ENCODE measurements at places on chromosomes 2 and 18.

- DNase-seq, result no peak
These were observed 61.8 kb downstream of the SEMA4F start for GRCh38 chr2:74715880-74716279.

DNA sequence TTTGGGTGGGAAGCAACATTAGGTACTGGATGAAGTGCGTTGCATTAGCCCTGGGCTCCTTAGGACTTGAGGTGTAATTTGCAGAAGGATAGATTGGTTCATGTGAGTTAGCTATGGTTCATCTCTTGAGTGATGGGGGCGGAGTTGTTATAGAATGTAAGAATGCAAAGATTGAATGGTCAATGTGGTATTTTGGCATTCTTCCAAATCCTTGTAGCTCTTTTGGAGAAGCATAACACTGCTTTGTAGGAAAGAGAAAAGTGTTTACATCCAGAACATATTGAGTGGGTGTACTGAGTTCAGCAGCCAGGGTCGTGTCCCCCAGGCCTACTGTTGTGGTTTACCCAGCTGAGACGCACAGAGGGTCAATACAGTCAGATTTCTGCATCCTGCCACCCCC lies 173.5 kb downstream of the FMNL2 start:
- DNase-seq, result no peak

DNA sequence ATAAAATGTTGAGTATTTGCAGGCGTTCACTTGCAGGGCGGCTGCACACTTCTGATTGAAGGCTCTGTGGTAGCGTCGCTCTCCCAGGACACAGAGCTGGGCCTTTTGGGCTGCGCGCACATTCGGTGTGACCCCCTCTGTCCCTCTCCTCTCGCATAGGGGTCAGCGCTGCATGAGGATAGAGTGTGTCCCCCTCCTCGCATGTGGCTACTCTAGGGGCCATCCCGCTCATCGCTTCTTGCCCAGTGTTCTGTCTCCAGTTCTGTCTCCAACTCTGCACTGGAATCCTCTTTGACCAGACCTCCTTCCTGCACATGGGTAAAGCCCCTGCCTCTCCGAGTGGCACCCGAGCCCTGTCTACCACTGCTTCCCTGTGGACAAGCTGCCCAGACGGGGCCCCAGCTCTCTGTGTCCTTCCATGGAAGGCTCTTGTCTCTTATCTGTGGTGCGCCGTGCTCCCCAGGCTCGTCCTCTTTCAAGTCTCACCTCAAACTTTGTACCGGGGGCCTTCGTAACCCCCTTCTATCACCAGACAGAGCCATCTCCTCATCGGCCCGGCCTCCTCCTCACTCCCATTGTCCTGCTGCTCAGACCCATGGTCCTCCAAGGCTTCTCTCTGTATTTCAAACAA lies 278.0 kb upstream of the HDAC4 start:
- no peak for DNase-seq

DNA sequence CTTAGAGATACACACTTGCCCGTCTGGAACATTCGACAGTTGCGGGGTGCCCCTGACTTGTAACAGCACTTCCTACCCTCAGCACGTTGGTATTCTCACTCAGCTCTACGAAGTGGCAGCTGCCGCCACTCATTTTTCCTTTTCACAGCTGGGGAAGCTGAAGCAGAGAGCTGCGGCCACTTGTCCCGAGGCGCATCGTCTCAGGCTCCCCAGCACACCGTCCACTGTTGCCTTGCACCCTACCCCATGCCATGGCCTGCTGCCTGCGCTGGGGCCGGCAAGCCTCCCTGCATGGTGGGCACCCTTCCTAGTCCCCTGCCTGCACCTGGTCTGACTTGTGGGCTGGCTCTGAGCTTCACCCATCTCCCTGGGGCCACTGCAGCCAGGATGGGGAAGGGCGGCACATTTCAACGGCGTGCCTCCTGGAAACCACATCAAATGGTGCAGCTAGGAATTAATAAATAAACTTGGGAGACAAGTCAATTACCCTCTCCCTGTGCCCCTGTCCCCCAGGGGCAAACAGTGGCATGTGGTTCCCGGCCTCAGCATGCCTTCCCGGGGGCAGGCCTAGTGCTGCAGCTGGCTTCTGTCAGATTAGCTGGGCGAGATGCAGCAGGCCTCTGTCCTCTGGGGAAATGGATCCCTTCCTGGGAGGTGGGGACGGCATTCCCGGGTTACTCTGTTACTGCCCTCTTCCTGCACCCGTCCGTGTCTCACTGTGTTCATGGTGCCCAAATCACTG lies 64.7 kb upstream of the HAAO start:
- DNase-seq, result no peak

- no peak for DNase-seq
These were observed 37.0 kb downstream of the KLHL14 start for GRCh38 chr18:32735781-32736180.

DNA sequence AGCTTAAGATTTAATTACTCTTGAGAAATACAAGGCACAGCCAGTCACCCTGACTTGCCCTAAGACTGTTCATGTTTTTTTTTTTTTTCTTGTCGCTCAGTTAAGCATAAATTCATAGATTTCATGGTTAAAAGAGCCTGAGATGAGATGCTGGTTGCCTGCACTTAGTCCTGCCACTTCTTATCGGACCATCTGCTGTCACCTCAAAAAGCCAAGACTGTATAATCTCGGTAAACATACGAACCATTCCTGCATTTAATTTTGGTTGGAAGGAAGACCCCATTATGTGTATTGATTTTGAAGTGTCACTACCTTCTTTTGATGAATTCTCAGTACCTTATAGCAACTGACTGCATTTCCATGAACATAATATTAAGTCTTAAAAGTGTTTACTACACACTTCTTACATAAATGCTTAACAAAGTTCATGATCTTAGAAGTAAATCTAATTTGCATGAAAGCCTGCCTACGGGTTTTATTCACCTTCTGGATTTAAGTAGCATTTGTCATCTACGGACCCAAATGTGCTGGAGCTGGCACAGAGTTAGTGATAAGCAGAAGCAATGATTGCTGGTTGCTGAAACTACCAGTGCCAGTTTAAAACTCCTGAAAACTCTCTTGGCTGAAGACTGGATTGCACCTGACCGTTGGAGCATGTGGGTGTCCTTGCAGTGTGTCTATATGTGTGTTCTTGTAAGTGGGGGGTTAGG lies 843.4 kb downstream of the TMEM182 start:
- DNase-seq, result no peak

DNA sequence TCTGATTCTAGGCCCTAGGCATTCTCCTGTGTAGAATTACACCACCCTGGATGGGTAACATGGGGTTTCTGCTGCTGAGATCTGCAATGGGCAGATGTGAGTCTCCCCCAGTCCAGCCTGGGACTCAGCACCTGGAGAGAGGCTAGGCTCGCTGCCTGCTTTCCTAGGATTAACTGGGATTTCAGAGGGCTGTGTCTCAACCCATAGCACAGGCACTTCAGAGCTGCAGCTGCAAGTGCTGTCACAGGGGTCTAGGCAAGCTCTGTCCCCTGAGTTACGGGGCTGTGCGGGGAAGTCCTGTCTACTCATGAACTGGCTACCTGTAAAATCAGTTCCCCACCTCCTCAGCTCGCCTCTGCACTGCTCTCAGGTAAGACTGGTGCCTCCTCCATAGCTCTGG lies 51.5 kb downstream of the CABLES1 start:
- no peak for DNase-seq

All from stimulated activated CD8-positive, alpha-beta memory T cell treated with anti-CD3 and anti-CD28 coated beads, Interleukin-15, amount 100 ng/mL, for 48 hours (primary cell).